ENCODE measurements at places on chromosomes 3 and 15.

GRCh38 chr3:66554178-66554577 lies 53.4 kb upstream of the LRIG1 start:
- no peak for DNase-seq

DNA sequence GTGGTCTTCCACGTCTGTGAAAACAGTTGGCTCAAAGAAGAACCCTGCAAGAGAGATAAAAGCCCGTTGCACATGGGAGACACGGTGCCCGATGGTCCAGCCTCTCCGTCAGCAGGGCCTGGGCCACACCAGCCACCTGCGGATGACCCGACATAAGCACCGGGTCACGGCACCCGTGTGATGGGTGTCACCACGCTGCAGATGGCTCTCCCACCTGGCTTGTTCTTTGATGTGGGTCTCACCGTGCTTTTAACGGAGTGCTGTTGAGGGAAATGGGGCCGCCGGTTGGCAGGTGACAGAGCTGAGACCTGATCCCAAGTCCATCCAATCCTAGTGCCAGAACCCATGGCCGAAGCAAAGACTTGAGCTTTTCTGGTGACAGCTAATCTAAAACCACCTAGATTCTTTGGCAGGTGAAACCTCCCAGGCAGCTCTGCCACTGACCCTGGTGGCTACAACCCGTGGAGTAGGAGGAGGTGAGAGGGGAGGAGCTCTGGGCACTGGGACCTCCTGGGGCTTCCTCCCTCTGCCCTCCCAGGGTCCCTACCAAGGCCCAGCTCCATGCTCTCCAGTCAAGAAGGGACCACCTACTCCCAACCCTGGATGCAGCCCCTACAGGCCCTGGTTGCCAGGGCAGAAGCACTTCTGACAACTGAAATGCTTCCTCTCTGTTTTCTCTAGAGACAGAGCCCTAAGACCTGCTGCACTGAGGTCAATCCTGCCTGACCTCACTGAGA lies 23.4 kb upstream of the SLC41A3 start:
- no peak for DNase-seq

DNA sequence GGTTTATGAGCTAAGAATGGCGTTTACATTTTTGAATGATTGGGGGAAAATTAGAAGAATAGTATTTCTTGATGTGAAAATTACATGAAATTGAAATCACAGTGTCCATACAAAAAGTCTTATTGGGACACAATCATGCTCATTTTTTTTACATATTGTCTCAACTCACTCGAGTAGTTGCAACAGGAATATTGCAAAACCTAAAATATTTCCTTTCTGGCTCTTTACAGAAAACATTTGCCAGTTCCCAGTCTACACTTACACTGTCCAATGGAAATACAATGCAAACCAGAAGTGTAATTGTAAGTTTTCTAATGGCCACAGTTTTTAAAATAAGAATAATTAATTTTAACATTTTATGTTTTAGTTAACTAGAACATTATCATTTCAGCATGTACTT lies 137.8 kb downstream of the SAMMSON start:
- no peak for DNase-seq

DNA sequence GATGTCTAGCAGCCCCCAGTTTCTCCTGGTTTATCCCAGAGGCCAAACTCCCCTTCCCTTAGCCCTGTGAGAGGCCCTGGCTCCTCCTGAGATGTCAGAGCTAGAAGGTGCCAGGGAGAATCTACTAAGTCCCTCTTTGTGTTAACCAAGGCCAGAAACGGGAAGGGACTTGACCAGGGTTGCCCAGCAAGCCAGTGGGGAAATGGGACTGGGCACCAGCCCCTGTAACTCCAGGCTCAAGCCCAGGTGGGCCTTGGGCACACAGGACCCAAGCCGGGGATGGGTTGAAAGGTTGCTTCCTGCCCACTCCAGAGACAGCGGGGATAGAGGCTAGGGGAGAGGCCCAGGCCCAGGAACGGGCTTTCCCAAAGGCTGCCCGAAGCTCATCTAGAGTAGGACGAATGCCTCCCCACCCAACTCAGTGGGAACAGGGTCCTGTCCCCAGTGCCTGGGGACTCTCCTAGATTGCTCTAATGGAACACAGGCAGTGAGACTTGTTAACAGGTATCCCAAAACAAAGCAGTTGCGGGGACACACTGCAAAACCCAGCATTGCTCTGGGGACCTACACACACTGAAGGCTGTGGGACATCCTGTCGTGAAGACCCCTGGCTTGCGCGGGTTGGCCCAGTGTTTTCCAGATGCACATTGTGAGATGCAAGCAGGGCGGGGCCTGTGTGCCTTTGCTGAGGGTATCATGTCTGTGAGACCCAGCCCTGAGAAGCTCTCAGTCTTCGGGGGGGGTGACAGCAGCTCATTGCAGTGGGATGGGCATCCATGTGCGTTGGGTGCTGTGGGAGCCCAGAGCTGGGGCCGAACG lies 12.9 kb upstream of the TXNRD3 start:
- DNase-seq, result no peak

DNA sequence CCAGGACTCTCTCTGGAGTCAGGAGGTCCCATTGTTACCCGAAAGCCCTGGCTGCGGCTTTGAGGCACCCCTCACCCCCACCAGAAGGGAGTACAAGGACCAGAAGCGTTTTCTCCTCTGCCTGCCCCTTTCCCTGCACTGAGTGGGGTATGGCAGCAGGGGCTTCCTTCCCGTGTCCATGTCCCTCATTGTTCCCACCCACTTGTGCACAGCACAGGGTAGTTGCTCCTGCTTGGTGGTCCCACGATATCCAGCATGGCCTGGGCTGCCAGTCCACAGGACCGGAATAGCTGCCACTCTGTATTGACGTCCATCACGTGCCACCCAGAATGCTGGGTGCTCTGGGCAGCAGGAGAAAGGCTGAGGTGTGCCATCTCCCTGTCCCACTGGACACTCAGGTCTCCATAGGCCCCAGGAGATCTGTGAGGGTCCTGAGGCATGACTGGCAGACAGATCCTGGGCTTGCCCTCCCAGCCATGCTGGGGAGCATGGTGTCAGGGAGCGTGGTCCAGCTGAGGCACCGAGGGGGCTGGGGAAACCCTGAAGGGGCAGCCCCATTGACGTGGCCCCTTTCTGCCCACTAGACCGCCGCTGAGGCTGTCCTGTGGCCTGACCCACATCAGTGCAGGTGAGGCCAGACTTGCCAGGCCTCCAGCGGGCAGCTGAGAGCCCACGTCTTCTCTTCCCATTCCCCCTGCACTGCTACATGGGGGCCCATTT lies 45.3 kb upstream of the SEC22A start:
- no peak for DNase-seq
